ENCODE measurements at places on chromosomes 4 and X. TPM values are rescaled to one million over a fixed set of nuclear protein-coding genes. Genes with fewer than 3 reads are reported as not detected.

- no peak for DNase-seq
Measured at GRCh38 chr4:8830611-8831200, 40.9 kb downstream of the HMX1 start.

GRCh38 chr4:184104419-184105101 is 113.1 kb downstream of the ENPP6 start:
- DNase-seq = no peak

RP2 gene
- total RNA-seq = 11.8 TPM

DNA sequence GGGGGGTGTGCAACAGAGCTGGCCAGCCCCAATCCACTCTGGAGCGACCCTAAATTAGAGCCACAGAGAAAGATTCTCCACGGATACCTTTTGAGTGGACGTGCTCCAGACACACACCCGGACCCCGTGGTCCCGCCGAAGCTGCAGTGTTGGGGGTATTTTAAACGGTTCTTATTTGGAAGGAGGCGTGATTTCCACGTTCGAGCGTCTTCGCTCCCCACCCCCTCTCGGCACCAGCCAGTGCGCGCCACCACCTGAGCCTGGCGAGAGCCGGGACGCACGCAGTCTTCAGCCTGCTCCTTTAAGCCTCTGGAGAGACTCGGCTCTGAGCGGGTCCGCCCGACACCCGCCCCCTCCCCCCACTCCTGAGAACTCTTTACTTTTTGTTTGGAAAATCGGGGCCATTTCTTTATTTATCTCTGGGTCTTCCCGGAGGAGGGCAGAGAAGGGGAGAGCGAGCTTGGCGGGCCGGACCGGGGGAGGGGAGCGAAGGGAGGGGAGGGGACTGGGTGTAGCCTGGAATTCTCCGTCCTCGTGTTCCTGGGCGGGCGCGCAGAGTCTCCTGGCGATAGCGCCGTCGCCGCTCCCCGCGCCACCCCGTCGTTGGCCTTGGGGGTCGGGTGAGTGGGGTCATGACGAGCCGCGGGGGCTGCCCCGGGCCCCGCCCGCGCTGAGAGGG is 668 bp upstream of the PTCHD1 start:
- no peak for DNase-seq

GRCh38 chr4:45186249-45186648 is 459.9 kb upstream of the GNPDA2 start:
- no peak for DNase-seq

TRO gene
- 131 TPM for total RNA-seq

- DNase-seq = peak; percentile 3
Measured at GRCh38 chrX:29662759-29663503, 552.4 kb upstream of the MAGEB2 start.

DNA sequence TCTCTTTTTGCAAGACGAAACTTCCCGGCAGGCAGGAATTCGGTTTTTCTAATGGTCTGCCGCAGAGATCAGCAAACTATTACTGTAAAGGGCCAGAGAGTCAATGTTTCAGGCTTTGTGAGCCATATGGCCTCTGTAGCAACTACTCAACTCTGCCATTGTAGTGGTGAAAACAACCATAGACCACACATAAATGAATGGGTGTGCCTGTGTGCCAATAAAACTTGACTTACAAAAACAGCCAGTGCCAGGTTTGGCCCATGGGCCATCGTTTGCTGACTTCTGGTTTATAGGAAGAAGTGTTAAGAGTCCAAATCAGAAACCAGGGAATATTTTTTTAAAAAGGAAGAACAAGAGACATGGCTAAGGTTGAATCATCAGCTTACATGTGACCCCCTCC is 163.0 kb downstream of the SH3KBP1 start:
- DNase-seq = no peak

GRCh38 chrX:125295337-125295736 is 24.3 kb upstream of the TEX13C start:
- DNase-seq = no peak

FMR1NB gene
- total RNA-seq = not detected

- no peak for DNase-seq
Measured at GRCh38 chrX:10074241-10074941, 82.4 kb upstream of the CLCN4 start.

DNA sequence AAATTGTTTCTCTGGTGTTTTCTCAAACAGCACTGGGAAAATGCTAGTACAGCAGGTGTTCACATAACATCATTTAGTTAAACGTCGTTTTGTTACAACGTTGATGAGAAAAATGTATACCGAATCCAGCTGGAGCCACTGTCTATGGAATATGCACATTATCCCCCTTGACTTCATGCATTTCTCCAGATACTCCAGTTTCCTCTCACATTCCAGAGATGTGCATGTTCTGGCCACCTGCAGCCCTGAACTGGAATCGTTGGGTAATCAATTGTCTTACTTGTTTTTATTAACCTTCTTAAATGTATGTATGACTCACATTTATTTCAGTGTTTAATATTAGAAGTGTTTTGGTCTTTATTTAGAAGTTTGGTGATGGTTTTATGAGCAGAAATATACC is 18.4 kb upstream of the ODAM start:
- no peak for DNase-seq

Data from thoracic aorta (tissue), 2 donors.